KG1 (cell line): ENCODE measurements at places on chromosomes 11 and 22.

- DNase-seq: no peak
Observed at GRCh38 chr11:71311176-71311925, 59.0 kb upstream of the SHANK2 start.

GRCh38 chr11:662689-663274 lies 25.7 kb downstream of the DRD4 start:
- no peak for DNase-seq

DNA sequence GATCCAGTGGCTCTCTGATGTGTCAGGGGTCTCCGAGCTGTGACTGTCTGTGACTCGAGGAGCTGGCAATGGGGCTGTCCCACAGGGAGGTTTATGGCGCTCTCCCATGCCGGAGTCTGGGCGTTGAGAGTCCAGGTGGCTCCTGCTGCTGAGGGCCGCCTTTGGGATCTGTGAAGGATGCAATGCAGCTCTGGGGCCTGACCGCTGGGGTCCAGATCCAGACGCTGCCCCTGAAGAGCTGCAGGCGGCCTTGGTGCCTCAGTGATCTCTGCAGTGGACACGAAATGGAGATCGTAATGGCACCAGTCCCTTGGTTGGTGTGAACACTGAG lies 155.3 kb downstream of the TBC1D22A start:
- no peak for DNase-seq

DNA sequence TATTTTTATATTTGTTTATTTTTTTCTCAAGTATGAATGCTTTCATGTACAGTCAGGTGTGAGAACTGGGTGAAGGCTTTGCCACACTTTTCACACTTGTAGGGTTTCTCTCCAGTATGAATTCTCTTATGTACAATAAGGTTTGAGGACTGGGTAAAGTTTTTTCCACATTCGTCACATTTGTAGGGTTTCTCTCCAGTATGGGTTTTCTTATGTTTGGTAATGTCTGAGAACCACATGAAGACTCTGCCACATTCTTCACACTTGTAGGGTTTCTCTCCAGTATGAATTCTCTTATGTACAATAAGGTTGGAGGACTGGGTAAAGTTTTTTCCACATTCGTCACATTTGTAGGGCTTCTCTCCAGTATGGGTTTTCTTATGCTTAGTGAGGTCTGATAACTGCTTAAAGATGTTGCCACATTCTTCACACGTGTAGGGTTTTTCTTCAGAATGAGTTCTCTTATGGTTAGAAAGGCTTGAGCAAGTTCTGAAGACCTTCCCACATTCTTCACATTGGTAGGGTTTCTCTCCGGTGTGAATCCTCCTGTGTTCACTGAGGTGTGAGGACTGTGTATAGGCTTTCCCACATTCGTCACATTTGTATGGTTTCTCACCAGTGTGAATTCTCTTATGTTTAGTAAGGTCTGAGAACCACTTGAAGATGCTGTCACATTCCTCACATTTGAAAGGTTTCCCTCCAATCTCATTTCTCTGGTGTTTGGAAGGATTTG lies 19.7 kb downstream of the ZNF195 start:
- no peak for DNase-seq

DNA sequence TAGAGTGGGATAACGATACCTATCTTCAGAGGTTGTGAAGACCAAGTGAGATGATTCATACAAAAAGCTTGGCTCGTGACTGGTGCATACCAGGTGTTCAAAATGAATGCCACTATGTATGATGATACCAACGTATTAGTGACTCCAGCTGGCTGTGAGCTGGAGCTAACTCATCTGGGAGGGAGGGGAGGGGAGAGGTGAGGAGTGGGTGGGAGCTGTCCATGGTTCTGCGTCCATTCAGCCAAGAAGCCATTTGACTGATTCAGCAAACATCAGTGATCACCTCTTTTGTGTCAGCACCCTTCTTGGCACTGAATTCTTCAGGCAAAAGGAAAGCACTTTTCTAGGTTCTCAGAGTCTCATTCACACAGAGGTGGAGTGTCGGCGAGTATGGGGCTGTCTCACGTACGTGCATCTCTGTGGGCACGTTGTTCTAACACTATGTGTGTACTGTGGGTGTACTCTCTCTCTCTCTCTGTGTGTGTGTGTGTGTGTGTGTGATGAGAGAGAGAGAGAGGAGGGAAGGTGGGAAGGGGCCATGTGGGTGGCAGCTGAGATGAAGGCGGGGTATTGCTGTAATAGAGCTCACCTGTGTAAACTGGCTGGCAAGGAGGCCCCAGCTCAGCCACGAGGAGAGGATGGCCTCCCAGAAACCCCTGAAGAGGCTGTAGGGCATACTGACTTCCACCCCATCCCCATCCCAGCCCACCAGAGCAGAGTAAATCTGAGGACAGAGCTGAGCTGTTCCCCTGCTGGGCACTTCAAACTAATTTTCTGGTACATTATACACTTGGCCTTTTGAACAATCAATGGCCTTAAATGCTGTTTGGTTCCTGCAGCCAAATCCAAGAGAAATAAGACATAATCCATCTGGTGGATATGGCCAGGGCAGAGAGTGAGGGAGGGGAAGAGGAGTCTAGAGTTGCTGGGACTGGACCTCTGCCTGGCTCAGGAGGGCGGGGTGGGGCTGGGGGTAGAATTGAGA lies 96.1 kb upstream of the THY1 start:
- no peak for DNase-seq

DNA sequence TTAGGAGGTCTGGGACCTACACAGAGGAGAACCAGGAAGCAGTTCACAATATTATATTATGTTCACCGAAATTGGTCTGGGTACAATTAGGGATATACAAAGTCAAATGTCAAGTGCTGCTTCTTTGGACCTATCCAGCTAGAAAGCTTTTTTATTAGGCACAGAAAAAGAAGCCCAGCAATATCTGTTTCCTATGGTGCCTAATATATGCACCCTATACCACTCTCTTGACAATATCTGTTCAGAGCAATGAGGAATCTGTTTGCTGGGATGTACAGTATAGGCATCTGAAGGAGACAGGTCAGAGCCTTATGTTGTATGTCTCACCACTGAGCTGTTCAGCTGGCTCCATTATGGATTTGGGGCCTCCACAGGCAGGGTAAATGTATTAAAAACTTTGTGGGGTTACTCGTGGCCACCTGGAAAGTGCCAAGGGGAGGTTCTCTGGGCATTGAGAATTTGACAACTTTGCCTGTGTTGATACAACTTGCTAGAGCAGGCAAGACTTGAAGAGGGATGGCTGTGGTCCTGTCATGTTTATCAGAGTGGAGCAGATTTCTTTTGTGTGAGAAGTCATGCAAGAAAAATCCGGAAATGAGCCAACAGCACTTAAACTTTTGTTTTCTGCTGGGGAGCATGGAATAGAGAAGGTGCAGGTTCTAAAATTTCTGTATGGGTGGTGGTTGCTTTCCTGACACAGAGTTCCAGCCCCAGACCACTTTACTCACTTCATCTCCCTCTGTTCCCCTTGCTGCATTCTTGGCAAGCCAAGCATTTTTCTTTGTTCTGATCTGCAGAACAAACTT lies 10.1 kb downstream of the STIM1 start:
- DNase-seq: no peak

DNA sequence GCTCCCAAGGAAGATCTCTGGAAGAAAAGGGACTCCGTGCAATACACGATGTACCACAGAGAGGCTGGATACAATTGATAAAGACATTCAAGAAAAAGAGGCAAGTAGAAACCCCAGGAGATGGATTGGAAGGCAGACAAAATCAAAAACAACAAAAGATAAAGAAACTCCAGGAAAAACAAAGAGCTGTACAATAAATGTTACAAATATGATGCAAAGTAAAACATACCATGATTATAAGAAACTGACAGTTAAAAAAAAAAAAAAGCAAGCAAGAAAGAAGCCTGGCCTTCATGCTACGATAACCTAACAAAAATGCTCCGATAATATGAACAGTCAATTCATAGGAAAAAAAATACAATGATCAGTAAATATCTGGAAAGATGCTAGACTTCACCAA lies 10.5 kb upstream of the SIGIRR start:
- no peak for DNase-seq

- DNase-seq: peak; percentile 10
Observed at GRCh38 chr11:83836883-83837654, 550.9 kb upstream of the CCDC90B start.

DNA sequence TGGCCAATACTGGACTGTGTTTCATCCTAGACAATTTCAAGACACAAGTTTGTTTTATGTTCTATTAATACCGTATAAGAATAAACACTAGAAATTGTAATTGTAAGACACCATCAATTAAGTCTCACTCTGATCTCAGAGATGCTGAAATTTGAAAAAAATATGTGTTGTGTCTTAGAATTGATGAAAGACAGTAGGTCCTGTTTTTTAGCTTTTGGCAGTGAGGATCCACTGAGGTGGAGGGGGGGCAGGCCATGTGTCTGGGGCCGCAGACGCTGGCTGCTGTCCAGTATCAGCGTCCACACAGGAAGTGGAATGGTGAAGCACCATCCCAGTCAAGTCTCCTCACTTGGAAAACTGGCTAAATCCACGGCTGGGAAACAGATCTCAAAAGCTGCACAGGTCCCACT lies 22.5 kb upstream of the ALG8 start:
- no peak for DNase-seq

DNA sequence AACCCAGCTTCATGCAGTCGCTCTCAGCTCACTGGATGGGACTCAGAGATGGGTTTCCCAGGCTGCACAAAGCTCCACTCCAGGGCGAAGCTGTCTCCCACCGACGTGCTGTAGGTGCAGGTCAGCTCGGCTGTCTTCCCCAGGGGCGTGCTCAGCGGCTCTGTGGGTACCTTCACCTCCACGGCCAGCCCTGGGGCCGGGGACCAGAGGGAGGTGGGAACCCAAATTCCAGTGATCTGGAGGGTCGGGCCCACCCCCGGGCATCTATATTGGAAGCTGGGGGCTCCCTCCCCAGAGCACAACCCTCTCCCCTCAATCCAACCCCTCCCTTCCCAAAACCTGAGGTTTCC lies 689 bp downstream of the VSIG2 start:
- no peak for DNase-seq

GRCh38 chr11:86595451-86595850 lies 77.0 kb downstream of the ME3 start:
- no peak for DNase-seq

DNA sequence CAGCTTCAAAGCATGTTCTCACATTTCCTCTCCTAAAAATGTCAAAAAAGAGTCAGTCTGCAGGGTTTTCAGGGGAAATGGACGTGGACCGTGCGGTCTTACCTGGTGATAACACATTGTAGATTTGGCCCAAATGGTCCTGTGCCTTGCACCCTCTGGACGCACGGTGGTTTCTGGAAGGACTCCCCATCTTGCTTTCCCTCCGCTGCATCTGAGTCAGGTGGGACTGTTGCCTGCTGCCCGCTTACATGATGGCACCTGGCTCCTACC lies 1290.1 kb downstream of the TBC1D22A start:
- no peak for DNase-seq

GRCh38 chr11:129209891-129210830 lies 18.0 kb upstream of the ARHGAP32 start:
- DNase-seq: no peak

DNA sequence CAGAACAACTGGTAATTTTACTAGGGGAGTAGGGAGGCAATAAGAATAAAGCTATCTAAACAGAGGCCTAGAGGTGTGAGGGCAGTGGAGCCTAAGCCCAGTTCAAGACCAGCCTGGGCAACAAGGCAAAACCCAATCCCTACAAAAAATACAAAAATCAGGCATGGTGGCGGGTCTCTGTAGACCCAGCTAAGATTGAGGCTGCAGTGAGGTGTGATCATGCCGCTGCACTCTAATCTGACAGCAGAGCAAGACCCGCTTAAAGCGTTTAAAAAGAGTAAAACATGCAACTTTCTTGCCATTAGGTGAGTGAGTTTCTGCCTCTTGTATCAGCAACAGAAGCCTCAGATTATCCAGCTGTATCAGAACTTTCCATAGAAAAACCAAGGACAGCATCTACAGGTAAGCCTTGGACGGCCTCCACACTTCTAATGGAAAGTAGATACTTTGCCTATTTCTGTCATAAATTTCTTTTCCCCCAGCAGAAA lies 12.1 kb downstream of the TAF1D start:
- no peak for DNase-seq

- no peak for DNase-seq
Observed at GRCh38 chr22:27113211-27113635, 455.8 kb downstream of the MIAT start.

- no peak for DNase-seq
Observed at GRCh38 chr11:104028476-104029263, 7.8 kb upstream of the DDI1 start.

GRCh38 chr11:70175236-70175698 lies 27.8 kb upstream of the FADD start:
- no peak for DNase-seq

GRCh38 chr11:60165538-60165937 lies 17.3 kb downstream of the MS4A6A start:
- DNase-seq: no peak

GRCh38 chr11:79437278-79437980 lies 3.4 kb downstream of the TENM4 start:
- no peak for DNase-seq

GRCh38 chr11:65066805-65067291 lies 8.5 kb upstream of the NAALADL1 start:
- no peak for DNase-seq

DNA sequence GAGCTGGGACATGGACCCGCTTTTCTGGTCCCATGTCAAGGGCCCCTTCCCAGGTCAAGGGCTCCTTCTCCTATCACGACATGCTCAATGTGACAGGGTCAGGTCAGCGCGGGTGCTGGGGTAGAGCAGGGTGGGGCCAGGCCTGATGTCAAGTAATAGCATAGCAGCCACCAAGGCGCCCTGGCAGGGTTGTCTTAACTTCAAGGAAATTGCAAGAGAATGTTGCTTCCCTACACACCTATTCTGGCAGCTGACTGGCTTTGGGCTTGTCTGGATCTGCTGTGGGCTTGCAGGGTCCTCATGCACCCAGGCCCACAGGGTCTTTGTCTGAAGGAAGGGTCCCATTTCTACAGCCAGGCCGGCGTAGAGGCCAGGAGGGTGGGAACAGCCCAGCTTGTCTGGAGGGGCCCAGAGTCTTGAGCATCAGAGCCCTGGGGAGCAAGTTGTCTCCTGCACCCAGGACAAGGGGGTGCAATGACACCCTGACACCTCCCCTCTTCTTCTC lies 71.4 kb downstream of the BUD13 start:
- DNase-seq: no peak

GRCh38 chr11:125464270-125464662 lies 31.8 kb downstream of the FEZ1 start:
- no peak for DNase-seq

DNA sequence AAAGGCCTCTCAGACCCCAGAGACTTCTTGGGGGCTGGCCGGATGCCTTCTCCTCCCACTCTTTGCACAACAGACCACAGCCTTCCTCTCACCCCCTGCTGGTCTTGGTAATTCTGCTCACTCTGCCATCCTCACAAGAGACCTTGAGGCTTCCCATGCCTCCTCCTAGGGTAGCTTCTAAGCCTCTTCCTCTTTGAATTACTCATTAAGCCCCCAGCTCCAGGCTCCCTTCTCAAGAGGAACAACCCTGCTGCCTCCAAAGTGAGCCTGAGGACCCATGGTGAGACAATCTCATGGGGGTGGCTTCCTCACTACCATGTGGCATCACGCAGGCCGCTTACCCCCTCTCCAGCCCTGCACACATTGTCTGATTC lies 184.6 kb upstream of the SYT13 start:
- no peak for DNase-seq
